NCI-H526 (cell line): ENCODE measurements at places on chromosomes 3 and 15.

- no peak for DNase-seq
These were observed 67.7 kb upstream of the ROPN1 start for GRCh38 chr3:124059580-124059979.

GRCh38 chr3:126961191-126961790 lies 21.6 kb upstream of the PLXNA1 start:
- no peak for DNase-seq

GRCh38 chr3:123439806-123440580 lies 8.9 kb downstream of the ADCY5 start:
- DNase-seq: no peak

- no peak for DNase-seq
These were observed 230.2 kb upstream of the ARRDC4 start for GRCh38 chr15:97730315-97730714.

DNA sequence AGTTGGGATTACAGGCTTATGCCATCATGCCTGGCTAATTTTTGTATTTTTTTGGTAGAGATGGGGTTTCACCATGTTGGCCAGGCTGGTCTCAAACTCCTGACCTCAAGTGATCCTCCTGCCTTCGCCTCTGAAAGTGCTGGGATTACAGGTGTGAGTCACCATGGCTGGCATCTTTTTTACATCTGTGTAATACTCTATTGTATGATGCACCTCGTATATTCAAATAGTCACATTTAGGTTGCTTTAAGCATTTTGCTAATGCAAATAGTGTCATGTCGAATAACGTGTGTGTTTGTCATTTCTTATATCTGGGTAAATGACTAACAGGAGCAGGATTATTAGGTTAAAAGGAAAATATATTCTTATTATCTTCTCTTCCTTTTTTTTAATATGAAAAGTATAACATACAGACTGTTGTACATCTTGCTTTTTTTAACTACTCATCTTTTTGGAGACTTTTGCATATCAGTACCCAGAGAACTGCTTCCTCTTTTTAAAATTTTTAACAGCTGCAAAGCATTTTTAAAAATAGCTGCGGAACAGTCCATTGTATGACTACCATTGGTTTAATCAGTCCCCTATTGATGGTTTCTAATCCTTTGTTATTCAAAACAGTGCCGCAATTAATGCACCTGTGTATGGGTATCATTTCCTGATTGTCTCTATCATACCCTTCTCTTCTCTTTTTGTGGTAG lies 13.4 kb downstream of the SCAMP5 start:
- no peak for DNase-seq
